ENCODE measurements at places on chromosomes 5 and 9. TPM values are rescaled to one million over a fixed set of nuclear protein-coding genes. Genes with fewer than 3 reads are reported as not detected.

SPINK7 gene
- not detected for total RNA-seq

DNA sequence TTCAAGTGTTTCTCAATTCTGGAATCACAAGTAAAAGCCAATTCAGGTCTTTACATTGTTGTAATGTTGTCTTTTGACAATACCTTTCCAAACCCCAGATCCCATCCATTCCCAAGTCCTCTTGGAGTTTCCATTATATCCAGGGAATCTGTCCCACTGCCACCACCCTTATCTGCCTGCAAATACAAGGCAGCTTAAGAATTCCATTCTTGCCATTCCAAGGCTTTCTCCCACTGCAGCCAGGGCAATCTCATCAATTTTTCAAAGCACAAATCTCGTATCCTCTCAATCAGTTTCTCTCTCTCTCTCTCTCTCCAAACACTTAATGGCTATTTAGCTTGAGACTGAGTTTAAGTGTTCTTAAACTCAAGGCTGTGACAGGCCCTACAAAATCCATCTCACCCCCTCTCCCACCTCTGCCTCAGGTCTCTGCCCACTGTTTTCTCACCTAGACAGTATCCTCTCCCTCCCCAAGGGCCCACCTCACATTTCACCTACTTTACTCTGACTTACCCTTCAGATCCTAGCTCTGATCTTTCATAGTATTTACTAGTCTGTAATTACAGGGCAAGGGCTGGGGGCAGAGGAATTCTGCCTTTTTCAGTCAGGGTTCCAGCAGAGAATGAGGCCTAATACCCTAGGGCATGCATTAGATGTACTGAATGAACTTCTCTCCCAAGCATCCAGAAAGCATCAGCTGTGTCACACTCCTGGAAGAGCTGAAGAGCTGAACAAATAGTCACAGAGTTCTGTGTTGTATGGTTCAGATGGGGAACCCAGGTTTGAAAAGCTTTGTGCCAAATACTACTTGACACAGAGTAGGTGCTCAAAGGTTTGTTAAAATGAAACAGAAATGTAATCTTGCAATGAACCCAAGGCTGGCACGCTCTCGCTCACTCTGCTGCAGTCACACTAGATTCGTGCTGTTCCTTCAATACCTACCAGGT, 46.0 kb downstream of the RAPGEF1 start:
- no peak for DNase-seq

NUTM2G gene
- total RNA-seq = not detected

- no peak for DNase-seq
Observed at GRCh38 chr5:157538311-157538710, 37.3 kb downstream of the ADAM19 start.

DNA sequence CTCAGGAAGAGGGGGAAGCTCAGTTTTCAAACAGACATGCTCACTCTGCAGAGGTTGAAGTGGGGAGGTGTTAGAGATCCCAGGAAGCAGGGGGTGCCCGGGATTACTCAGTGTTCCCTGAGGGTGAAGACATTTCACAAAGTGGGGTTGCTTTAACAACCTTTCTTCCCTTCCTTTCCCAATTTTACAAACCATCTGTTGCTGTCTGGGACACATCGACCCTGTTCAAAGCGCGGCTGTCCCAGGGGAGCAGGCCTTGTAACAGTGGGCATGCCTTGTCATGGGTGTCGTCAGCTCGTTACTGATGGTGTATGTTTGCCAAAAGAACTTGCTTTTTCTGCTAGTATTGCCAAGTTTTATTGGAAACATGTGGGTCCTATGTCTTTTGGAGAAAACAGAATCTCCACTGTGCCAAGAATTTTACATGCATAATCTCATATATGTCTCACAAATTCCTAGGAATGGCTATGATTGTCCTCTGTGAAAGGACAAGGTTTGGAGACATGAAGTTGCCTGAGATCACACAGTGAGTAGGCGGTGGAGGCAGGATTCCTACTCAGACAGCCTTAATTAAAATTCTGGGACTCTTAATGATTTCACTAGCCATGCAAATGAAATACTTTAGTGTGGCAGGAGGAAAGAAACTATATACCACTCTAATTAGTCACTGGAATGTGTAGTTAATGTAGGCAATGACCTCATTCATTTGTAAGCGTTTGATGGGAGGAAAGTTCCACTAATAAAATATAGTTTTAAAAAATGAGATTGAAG, 198.9 kb downstream of the NXNL2 start:
- DNase-seq = no peak

GRCh38 chr5:37603072-37603471, 224.0 kb downstream of the WDR70 start:
- no peak for DNase-seq

DNA sequence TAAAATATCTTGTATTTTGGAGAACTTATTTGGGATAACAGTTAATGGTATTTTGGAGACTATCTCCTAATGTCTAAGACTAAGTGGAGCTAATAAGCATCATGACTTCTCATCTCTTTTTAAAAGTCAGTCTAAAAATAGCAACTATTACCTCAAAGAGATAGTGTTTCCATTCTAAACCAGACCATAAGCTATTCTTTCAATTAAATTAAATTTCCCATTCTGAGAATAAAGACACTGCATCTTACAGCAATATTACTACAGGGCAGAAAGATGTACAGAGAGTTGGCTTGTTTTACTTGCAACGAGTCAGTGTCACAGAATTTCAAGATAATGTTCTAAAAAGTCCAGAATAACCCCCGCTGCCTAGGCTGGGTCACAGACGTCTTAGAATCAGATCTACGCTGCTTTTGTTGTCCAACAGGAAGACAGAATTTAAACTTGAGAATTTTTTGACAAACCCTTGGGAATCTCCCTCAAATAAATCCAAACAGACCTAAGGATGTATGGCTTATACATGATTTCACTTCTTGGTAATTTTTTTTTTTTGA, 98.9 kb downstream of the USP20 start:
- no peak for DNase-seq

GRCh38 chr9:110143485-110143884, 64.5 kb downstream of the C9orf152 start:
- DNase-seq = no peak

DNA sequence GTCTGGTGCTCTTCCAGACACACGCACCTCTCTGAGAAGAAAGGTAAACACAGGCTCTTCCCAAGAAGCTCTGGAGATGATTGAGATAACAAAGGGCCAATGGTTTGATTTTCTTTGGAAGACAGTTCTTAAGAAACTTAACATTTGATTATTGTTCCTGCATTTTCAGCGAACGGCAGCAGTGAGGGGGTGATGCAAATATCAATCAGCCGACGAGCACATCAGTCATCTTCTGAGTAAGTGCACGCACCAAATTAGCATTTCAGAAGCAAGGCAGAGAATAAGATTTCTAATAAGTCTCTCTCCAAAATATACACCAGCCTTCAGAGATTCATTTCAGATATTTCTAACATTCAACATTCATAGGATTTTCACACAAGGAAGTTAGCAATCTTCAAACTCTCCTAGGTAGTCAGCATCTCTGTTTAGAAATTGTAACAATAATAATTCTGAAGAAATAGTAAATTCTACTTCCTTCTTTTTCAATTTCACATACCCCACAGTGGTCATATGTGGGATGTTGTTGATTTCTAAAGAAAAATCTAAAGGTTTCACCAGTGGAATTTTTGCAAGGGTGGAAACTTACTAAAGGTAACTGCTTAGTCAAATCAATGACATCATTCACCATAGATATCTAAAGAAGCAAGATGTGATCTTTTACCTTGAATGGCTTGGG, 250.3 kb downstream of the SEC61B start:
- DNase-seq = no peak
